ENCODE measurements at places on chromosomes 3 and 15.

- DNase-seq = no peak
These were observed 136.2 kb downstream of the RTP4 start for GRCh38 chr3:187504435-187504834.

- DNase-seq = peak; percentile 75
These were observed 146.2 kb upstream of the DPH6 start for GRCh38 chr15:35691891-35692867.

DNA sequence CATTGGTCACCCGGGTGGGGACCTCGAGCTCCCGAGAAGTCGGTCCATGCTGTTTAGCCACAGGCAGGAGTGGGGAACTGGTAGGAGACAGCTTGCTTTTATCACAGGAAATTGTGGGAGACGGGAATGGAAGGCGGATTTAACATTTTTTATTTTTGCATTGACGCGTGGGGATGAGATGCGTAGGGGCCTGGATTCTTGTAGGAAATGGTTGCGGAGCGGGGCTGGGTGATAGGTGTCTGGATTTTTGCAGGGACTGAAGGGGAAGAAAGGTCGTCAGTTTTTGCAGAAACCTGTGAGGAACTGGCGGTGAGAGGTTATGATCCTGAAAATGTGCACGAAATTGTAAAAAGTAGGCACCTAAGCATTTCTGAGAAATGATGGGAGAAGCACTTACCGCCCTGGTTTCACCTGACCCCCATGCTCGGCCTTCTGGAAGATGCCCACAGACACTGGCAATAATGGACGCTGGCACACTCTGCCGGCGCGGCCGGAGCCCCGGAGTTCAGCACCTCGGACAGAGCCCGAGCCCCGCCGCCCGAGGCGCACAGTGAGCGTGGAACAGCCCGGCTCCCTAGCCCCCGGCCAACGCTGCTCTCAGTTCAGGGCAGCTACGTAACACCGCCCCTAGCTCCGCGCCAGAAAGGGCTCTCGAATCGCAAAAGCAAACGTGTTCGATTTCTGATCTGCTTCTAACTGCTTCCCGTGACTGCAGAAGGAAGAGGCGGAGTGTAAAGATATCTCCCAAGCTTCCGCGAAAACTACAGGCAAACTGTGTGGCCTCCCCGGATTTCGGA lies 928 bp downstream of the ANKRD34C start:
- DNase-seq = peak; percentile 39

GRCh38 chr15:101501703-101502373 lies 12.3 kb upstream of the PCSK6 start:
- peak; percentile 30 for DNase-seq

DNA sequence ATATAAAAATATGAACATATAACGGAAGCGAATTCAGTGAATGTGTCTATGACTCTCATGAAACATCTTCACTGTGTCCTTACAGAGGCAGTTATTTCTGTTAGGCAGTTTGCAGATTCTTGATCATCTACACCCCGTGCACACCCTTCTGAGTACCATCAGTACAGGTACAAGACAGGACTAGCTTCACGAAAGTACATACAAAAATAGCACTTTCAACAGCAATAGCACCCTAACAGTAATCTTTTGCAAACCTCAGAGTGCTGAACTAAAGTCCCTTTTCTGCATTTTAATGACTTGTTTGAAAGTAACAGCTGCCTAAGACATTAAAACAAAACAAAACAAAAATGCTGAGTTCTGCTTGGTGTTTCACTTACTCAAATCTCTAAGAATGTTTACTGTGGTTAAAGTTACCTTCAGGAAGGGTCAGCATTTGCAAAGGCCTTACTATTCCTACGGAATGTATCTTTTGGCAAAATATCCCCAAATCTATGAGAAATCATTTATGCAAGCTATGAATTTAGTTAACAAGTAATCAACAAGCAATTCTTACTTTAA lies 104.1 kb downstream of the CNTN3 start:
- no peak for DNase-seq

DNA sequence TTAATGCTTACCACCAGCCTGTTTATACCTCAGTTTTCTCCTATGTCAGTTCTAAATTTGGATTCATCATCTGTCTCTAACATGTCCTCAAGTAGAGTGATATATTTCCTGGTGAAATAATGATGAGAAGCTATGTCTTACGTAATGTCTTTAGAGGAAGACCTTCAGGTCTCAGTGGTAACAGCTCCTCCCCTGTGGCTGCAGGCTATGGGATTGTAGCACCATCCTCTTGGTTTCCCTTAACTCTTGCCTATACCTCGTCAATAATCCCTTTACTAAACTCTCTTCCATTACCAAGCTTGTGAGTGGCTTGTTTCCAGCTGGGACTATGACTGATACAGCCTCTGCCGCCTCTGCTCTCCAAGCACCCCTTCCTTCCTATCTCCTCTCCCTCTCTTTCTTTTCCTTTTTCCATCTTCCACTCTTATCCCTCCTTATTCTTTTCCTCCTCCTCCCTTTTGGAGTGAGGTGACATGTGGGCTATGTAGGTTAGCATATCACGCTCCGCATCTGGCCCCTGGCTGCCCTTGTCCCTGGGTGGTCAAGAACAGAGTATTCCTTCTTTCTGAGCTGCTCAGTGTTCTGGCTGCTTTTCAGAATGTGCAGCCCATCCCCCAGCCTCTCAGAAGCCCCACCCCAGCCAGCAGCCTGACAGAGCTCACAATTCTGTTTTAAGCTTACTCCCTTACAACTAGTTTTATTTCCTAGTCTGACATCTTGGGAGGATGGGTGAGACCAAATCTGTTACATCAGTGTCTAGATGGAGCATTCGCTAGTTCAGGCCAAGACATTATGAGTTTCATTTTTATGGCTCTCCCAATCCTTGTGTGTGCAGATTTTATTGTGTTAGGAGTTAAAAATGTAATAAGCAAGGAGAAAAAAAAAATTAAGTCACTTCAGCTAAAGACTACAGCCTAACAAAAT lies 75.0 kb upstream of the RNU6-1 start:
- DNase-seq = peak; percentile 59

- no peak for DNase-seq
These were observed 959 bp downstream of the TPM1 start for GRCh38 chr15:63043335-63044076.

DNA sequence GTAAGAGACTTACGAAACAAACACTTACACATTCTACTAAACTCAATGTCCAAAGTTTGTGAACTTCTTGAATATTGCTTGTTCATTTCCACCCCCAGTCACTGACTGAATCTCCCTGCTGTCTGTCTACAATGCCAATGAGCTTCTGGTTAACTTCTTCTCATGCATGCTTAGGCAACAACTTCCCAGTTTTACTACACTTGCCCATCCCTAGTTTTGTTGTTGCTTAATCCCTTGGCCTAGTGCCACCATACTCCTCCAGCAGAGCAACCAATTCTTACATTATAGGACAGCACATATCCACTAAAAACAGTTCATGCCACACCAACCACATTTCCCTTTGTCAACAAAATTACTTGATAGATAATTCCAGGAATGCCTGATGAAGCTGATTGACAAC lies 40.9 kb upstream of the CCR2 start:
- DNase-seq = peak; percentile 3

- DNase-seq = peak; percentile 39
These were observed 59.1 kb downstream of the DRD3 start for GRCh38 chr3:114119776-114120175.

GRCh38 chr3:15601399-15602145 lies at the start of the genes BTD and HACL1:
BTD (plus strand) TSS chr3:15601745; CDS start chr3:15635440, 33,695 bp downstream.
HACL1 (minus strand) TSS chr3:15601569; CDS start chr3:15601463, 106 bp downstream.
- peak; percentile 100 for DNase-seq

Data from fibroblast of skin of right biceps (primary cell).